ENCODE measurements at places on chromosomes 4 and X.

DNA sequence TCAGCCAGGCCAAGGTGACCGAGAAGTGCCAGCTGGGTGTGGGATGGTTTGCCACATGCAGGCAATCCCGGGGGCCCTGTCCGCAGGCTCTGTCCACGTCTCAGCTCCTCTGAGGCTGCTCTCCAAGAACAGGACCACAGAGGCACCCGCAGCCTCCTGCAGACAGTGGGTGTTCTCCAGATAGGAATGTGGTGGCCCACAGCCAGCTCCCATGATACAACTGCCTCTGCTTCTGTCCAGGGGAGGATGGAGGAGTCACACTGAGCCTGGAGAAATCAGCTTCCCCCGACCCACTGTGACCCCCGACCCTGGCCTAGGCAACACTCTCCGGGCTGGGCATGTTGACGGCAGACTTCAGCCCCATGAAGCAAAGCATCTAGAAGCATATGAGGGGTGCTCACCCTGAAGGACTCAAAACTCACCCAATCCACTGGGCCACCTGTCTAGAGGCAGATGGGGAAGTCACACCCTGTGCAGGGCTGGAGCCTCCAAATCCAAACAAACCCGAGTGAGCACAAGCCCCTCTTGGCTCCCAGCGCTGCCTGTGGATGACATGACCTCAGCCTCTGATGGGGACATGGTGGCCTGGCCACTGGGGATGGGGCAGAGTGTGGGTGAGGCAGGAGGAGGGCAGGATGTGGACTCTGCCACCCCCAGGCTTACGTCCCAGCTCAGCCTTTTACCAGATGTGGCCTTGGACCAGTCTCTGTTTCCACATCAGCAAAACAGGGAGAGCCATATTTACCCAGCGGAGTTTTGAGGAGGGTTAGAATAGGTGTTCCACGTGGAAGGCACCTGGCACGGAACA, 102.3 kb downstream of the PSAPL1 start:
- DNase-seq = no peak

DNA sequence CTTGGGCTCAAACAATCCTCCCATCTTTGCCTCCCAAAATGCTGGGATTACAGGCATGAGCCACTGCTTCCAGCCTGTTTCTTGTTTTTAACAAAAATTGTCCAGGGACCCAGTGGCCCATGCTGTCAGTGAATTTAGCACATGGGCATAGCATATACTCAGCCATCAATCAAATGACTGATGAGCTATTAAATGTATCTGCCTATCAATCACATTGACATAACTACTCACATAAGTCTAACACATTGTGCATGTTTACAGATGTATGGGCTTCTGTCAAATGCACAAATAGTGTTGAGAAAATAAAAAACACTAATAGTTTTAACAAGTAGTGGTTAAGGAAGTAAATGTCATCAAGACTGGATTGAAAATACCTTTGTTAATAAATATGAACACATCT, 249.4 kb downstream of the COX18 start:
- no peak for DNase-seq

- no peak for DNase-seq
Observed at GRCh38 chr4:7777017-7777710, 162.5 kb downstream of the AFAP1 start.

GRCh38 chr4:134216411-134216810, 14.8 kb upstream of the PABPC4L start:
- no peak for DNase-seq

DNA sequence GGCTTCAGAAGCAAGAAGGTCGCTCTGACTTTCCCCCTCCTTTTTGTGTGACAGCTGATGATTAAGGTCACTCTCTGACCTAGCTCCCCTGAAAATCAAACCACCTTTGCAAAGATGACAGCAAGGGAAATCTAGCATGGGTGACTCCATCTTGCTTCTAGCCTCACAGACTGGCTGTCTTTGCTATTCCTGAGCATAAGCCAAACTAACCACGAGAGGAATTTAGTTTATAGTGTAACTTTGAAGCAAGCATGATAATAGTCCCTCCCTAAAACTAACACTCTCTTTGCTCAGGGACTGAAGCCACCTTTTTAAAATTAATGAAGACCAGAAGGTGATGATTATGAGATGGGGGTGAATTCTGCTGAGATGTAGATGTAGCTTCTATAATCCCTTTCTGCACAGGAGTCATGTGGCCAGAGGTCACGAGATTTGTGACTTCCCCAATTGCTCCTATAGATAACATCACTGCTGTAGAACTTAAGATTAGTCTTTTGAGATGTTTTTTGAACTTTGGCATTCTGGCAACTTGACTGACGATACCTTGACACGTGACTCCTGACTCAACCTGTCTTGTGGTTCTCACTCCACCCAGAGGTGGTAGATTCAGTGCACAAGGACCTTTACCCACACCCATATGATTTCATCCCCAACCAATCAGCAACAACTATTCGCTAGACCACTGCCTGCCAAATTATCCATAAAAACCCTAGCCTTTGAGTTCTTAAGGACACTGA, 14.9 kb upstream of the PDE5A start:
- DNase-seq = no peak

GRCh38 chrX:153635788-153636668, 11.0 kb upstream of the DUSP9 start:
- no peak for DNase-seq

DNA sequence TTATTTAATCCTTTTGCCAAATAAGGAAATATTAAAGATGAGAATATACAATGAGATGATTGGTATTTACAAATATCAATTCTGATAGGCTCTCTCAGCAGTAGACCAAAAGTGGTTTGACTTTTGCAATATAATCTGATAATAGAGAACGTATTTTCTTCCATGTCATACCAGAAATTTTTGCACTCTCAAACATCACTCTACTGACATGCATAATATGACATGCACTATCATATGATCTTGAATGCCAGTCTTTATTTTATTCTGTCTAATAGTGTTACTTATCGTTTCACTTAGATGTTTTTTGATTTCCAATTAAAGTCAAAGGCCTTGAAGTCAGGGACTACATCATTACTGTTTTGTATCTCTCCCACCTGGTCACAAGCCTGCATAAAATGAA, 259.2 kb downstream of the PCDH7 start:
- DNase-seq = no peak

- DNase-seq = no peak
Observed at GRCh38 chr4:101264512-101264911, 82.8 kb downstream of the PPP3CA start.

GRCh38 chr4:141459020-141459419, 177.4 kb upstream of the IL15 start:
- DNase-seq = no peak

DNA sequence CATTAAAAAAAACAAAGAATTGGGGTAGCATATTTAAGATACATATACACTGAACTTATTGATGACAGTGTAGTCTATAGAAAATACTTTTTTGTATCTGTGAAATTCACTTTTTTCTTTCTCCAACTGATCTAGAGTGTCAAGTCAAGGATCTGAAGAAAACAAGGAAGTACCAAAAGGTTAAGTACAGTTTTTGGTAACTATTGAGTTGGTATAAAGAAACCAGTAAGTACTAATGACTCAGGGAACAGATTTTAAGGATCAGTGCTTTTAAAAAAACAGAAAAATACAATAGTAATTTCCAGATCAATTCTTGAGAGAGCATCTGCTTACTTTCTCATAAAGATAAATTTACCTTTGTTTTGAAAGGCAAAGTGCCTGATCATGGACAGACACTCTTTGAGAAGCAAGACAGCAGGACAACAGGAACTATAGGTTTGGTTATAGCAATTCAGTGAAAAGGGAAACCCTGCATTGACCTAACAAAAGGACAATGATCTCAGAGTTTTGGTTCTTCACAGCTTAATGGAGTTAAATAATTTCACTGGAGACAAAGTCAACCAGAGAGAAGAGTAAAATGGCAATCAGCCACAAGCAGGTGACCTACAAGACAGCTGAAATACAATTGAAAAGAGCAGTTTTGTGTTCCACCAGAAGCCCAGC, 23.4 kb downstream of the TRMT10A start:
- no peak for DNase-seq

- no peak for DNase-seq
Observed at GRCh38 chrX:23919706-23920320, 12.0 kb downstream of the CXorf58 start.

DNA sequence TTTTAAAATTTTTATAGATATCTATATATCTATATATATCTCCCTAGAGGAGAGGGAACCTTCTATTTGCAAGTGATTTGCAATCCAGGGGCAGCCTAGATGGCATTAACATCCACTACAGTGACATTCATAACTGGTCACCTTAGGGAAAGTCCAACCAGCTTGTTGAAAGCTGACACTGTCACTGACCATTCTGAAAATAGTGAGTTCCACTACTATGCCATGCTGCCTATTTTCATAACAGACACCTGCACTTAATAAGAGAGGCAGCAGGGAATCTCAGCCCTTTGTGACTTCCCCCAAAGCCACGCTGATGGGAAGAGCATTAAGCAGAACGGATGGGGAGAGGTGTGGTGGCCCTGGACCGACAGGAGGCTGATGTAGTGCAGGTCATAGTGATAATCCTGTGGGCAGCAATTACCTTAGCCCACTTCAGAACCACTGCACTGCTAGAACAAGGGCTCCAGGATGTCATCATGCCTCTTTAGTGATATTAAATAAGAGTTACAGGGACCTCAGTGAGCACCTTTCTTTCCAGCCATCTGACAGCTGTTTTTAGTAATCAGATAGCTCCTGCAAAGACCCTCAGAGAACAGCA, 51.3 kb downstream of the GPRIN3 start:
- DNase-seq = no peak

GRCh38 chrX:17826609-17827496, 34.2 kb downstream of the RAI2 start:
- no peak for DNase-seq

GRCh38 chr4:85210353-85210752, 243.9 kb upstream of the WDFY3 start:
- no peak for DNase-seq

GRCh38 chr4:152850377-152850776, 70.6 kb downstream of the ARFIP1 start:
- no peak for DNase-seq

- no peak for DNase-seq
Observed at GRCh38 chr4:106615961-106616360, 247.4 kb upstream of the GIMD1 start.

DNA sequence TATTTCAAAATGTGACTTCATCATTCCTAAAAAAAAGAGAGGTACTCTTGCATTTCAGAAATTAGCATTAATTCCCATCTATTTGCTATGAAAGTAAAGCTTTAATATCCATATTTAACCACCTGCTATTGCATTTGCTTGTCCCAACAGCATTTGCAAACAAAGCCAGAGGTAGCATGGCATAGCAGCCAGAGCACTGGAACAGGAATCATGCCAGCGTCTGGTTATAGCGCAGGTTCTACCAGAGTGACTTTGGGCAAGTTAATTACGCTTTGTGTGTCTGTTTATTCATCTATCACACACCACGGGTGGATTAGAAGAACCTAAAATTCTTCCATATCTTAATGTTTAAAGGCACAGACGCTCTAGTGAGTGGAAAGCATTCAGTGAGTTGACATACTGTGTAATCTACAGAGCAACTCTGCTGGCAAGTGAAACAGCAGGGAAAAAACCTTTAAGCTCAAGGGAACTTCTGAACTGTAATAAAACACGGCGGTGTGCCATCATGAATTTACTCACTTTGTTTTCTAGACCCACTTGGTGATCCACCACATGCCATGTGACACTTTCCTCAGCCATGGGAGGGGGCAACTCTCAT, 76.6 kb upstream of the QRFPR start:
- DNase-seq = no peak

GRCh38 chr4:6794189-6794588, 11.7 kb downstream of the KIAA0232 start:
- DNase-seq = no peak

- no peak for DNase-seq
Observed at GRCh38 chr4:137070614-137071013, 461.7 kb downstream of the PCDH18 start.

All from caudate nucleus (tissue), 63 donors.